ENCODE measurements at places on chromosomes 5 and 9.

- DNase-seq = no peak
Observed at GRCh38 chr9:127580366-127580765, 31.7 kb upstream of the STXBP1 start.

GRCh38 chr5:36060420-36060887, 6.2 kb downstream of the UGT3A2 start:
- DNase-seq = no peak

- DNase-seq = no peak
Observed at GRCh38 chr5:62395210-62395950, 8.3 kb downstream of the DIMT1 start.

DNA sequence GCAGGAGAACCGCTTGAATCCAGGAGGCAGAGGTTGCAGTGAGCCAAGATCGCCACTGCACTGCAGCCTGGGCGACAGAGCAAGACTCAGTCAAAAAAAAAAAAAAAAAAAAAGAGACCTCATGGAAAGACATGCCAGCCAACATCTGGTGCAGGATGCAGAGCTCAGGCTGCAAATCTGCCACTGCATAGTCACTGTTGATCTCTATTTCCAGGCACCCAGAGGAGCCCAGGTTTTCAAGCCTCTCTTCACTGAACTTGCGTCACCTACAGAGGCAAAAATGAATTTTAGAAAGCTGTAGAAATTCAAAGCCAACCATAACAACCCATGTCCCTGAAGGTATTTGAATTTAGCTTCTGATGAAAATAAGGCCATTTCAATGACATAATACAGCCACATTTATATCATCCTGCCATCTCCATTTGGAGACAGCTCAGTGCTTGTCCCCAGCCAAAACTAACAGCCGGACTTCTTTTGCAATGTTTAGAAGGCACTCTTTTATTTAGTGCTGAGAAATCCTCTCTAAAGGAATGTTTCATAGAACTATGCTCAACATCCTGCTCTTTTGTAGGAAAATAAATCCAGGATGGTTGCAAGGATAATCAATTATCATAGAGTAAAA, 113.3 kb downstream of the SNX18 start:
- DNase-seq = no peak

GRCh38 chr5:31561946-31562345, 29.8 kb downstream of the C5orf22 start:
- DNase-seq = no peak

DNA sequence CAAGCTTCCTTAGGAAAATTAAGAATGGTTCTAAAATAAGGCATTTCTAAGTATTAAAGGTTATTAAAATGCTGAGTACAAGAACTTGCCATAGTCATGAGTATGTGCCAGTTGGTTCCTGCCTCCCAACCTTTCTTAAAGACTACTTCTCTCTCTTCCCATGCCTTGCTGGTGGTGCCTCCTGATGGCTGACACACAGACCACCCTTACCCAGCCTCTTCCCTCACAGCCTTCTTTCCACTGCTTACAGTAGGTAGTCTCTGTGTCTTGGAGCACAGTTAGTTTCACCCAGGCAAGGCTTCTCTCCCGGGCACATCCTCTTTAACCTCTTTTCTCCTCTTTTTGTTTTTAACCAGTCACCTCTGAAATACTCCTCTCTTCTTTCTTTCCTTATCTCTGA, 20.6 kb upstream of the GPR150 start:
- DNase-seq = no peak

- no peak for DNase-seq
Observed at GRCh38 chr9:99405359-99405758, 183.3 kb downstream of the SEC61B start.

DNA sequence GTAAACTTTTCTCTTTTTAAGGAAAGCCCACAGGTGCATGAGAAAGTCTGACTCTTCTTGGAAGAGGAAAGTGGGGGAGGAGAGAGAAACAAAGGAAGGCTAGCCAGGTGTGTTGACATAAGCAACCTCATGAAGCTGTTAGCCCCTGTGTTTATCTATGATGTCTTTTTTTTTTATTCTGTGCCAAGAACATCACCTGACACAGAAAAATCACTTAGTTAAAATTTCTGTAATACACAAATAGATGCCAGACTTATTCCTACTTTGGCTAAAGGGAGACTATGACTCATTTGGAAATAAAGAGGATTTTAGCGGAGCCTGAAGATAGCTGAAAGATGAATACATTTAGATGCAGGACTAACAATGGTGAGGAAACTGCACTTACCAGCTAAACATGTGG, 58.3 kb downstream of the BAAT start:
- DNase-seq = no peak

GRCh38 chr5:40986666-40987065, 77.4 kb downstream of the C7 start:
- DNase-seq = no peak

GRCh38 chr5:84437673-84438315, 53.1 kb upstream of the EDIL3 start:
- no peak for DNase-seq

- DNase-seq = no peak
Observed at GRCh38 chr9:4796988-4797853, 4.5 kb downstream of the RCL1 start.

- DNase-seq = no peak
Observed at GRCh38 chr5:125719681-125720347, 703.4 kb upstream of the GRAMD2B start.

DNA sequence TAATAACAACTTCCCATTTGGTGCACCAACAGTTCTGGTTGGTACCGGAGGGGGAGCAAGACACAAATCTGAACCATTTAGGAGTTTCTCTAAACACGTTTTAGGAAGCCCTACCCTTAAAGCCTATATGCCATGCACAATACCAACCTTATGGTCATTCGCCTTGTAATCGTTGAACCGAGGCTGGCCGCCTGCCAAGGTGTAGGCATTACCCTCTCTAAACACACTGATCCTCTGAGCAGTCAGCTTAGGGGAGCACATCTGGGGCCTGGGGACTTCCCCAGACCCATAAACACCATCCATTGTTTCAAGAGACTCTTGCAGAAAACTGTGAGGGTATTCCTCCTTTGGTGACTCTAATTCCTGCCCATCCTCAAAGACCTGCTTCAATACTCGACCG, 328 bp downstream of the GRXCR2 start:
- no peak for DNase-seq

DNA sequence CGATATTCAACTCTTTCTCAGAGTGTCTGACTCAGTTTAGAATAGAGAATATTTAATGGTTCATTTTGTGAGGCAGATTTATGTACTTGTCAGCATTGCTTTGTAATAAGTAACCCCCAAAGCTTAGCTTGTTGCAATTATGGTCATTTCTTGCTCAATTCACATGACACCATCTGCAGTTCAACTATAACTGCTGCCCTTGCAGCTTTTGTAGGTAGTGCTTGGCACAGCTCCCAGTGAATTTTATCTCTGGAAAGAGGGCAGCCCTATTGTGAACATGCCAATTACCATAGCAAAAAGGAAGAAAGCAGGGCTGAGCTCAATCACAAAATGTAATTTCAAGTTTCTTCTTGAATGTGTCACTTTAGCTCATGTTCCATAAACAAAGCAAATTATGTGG, 1587.7 kb upstream of the ACO1 start:
- no peak for DNase-seq

- no peak for DNase-seq
Observed at GRCh38 chr5:132204371-132205135, 23.1 kb downstream of the P4HA2 start.

DNA sequence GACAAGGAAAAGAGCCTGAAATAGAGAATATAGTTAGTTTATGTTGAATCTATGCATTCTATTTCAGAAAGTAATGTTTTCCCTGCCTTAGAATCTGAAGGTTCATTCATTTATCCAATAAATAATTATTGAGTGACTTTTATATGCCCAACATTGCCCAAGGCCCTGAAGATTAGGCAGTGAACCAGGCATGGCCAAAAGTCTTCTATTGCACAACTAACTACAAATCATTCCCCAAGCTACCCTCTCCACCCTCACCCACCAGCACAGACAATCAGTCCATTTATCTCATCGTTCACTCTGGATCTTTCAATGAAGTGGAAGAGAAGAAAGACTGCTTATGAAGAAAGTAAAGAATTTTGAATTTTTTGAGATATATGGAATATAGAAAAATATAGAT, 268.4 kb downstream of the PLK2 start:
- no peak for DNase-seq

- peak; percentile 7 for DNase-seq
Observed at GRCh38 chr5:39716532-39717028, 291.8 kb upstream of the DAB2 start.

DNA sequence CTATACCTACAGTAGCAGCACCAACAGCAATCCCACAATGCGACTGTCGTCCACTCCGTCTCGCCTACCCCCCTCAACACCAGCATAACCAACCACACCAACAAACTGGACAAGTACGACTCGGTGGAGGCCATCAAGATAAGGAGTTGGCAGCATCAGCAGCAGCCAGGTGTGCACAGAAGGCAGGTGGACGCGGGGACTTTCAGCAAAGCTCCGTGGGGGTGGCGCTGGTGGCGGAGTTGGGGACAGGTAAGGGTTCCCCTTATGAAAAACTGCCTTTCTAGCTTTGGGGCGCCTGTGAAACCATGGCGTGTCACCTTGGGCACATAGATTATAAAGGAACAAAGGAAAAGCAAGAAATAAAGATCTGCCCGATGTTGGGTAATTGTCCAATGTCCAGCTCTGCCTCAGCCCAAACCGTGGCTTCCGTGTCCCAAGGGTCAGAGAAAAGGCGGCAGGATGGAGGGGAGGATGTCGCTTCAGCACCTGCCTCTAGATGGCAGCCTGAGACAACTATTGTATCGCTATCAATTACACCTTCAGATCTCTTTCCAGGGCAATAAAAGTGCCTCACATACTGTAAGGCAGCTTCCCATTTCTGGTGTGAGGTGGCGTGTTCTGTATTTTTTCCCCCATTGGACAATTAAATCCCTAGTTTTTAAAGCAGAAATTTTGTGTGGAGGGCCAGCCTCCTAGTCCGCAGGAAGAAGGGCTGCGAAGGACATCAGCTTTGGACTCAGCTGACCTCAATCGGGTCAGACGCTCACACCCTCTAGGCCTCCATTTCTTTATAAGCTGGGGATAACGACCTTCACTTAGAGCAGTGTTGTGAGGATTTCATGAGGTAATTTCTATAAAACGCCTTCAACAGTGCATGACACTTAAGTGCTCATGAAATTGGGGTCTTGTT, 58.8 kb downstream of the MTRR start:
- DNase-seq = peak; percentile 4
